ENCODE measurements at places on chromosomes 16 and 17. TPM values are rescaled to one million over a fixed set of nuclear protein-coding genes. Genes with fewer than 3 reads are reported as not detected.
A peak's percentile ranks its signal among the peaks of the same experiment; 100 is the strongest.

- H3K27me3 ChIP-seq, result peaks cover 12% of the 10 kb centered on the region
- no peaks in the 10 kb centered on the region for H3K4me1 ChIP-seq
- H3K36me3 ChIP-seq, result no peaks in the 10 kb centered on the region
These were observed 147.9 kb downstream of the MAF start for GRCh38 chr16:79452671-79453070.

MARCHF10 gene
- not detected for polyA plus RNA-seq

DNA sequence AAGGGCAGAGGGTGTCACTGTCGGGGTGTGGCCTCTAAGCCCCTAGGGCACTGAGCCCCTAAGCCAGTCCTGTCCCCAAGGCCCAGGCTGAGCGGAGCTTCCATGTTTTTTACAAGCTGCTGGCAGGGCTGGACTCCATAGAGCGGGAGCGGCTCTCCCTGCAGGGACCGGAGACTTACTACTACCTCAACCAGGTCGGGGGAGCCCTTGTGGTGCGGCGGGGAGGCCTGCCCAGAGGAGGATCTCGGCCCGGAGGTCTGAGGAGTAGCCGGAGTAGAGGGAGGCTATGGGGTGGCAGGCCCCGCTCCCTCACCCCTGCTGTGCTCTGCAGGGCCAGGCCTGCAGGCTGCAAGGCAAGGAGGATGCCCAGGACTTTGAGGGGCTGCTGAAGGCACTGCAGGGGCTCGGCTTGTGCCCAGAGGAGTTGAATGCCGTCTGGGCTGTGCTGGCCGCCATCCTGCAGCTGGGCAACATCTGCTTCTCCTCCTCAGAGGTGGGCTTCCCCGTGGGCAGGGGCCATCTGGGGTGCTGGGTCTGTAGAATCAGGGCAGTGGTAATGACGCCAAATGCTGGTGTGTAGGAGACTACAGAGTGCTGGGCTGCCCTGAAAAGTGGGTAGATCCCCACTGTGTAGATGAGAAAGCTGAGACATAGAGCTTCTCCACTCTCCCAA, 4.9 kb downstream of the MYO15B start:
- H3K36me3 ChIP-seq, result no peaks in the 10 kb centered on the region
- DNase-seq, result no peak
- peaks cover 38% of the 10 kb centered on the region for H3K27me3 ChIP-seq
- H3K4me3 ChIP-seq, result no peak overlapping the region
- peaks cover 29% of the 10 kb centered on the region for H3K4me1 ChIP-seq
- no peak overlapping the region for H3K27ac ChIP-seq

CHAD gene
- polyA plus RNA-seq, result 1.4 TPM

PIRT gene
- not detected for polyA plus RNA-seq

GRCh38 chr16:16127469-16128116, 95.7 kb downstream of the ABCC6 start:
- no peaks in the 10 kb centered on the region for H3K27me3 ChIP-seq
- no peaks in the 10 kb centered on the region for H3K4me1 ChIP-seq
- H3K36me3 ChIP-seq, result peaks cover 60% of the 10 kb centered on the region
- H3K27ac ChIP-seq, result no peak overlapping the region

TMC6 gene
- polyA plus RNA-seq, result 99.1 TPM

DNA sequence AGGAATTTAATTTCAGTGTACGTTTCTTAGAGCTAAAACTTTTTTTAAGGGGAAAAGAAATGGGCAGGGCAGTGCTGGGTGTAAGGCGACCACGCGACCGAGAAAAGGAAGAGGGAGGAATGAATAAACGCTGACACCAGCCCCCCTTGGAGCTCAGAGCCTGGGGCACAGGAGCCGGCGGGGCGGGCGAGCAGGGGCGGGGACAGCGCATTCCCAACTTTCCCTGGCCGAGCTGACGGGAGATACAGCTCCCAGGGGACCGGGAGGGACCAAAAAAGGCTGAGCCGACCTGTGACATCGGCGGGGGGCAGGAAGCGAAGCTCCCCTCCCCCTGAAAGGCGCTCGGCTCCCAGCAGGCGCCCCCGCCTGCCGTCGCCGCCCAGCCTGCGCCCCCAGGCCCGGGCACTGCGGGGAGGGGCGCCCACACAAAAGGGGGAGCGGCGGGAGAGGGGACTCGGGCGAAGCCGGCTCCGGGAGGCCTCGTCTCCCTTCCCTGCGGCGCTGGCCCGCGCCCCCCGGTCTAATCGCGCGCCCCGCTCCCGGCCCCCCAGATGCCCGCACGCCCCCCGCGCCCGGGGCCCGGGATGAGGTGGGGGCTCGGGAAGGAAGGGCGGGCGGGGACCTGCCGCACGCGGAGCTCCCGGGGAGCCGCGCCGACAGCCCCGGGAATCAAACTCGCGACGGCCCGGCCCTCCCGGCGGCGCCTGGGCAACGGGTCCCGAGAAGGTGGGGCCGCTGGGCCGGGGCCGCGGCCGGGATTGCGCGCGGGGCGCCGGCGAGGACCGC, 622 bp downstream of the CUEDC1 start:
- H3K4me1 ChIP-seq, result peaks cover 65% of the 10 kb centered on the region
- peaks cover 32% of the 10 kb centered on the region for H3K27me3 ChIP-seq
- H3K36me3 ChIP-seq, result no peaks in the 10 kb centered on the region
- H3K27ac ChIP-seq, result peak overlapping the region; percentile 15

DNA sequence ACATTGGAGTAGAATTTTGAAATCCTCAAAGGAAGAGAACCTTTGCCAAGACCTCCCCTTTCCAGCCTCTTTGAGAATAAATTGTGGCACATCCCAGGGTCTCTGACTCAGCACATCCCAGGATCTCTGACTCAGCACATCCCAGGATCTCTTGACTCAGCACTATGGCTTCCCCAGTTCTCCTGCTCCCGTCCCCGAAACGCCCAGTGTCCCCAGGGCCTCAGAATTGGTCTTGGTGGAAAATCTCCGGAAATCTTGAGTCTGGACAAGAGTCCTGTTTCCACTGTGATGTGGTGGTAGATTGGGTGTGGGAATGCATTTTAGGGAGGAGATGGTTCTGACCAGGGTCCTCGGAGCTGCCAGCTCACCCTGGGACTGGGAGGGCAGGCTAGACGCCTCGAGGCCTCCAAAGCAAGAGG, 19.2 kb downstream of the PLXDC1 start:
- peaks cover 1% of the 10 kb centered on the region for H3K27me3 ChIP-seq
- no peaks in the 10 kb centered on the region for H3K4me1 ChIP-seq
- H3K36me3 ChIP-seq, result no peaks in the 10 kb centered on the region
- H3K27ac ChIP-seq, result no peak overlapping the region

DNA sequence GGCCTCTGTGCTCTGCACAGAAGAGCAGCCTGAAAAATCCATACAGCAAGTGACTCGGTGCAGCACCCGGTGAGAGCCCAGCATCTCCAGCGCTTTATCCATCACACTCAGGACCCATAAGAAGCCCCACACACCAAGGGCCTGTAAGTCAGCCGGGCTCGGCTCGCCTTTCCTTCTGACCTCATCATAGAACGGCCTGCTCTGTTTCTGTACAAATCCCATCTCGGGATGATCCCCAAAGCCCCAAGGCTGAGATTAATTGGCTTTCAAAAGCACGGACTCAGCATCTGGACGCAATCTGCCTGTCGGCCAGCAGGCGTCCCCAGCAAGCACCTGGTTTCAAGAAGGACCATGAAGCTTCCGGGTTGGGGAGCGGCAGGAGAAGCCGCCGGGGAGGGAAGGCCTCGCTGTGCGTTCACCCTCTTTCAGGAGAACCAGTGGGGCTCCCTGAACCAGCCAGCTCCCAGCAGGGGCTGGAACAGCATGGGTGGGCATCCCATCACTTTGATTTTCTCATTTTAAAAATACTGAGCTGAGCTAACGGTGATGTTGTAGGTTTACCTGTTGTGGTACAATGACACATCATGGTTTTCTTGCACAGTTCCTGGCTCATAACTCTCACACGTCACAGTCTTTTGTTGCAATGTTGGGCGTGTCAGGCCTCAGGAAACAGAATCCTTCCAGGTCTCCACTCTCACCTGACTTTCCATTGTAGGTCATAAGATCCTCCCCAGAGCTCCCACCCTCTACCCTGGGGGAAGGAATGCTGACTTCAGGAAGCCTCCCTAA, 6.7 kb downstream of the CCDC57 start:
- peak overlapping the region; percentile 26 for H3K27ac ChIP-seq
- H3K4me3 ChIP-seq, result peak overlapping the region; percentile 33
- no peaks in the 10 kb centered on the region for H3K27me3 ChIP-seq
- no peaks in the 10 kb centered on the region for H3K36me3 ChIP-seq
- H3K4me1 ChIP-seq, result peaks cover 20% of the 10 kb centered on the region

- H3K27ac ChIP-seq, result no peak overlapping the region
- no peaks in the 10 kb centered on the region for H3K27me3 ChIP-seq
- DNase-seq, result no peak
- H3K4me1 ChIP-seq, result 0 out of 2 replicates have a peak, but pooled peaks cover 6% of the 10 kb centered on the region
- no peak overlapping the region for H3K4me3 ChIP-seq
These were observed 36.2 kb downstream of the ASPA start for GRCh38 chr17:3511852-3512504.

DNA sequence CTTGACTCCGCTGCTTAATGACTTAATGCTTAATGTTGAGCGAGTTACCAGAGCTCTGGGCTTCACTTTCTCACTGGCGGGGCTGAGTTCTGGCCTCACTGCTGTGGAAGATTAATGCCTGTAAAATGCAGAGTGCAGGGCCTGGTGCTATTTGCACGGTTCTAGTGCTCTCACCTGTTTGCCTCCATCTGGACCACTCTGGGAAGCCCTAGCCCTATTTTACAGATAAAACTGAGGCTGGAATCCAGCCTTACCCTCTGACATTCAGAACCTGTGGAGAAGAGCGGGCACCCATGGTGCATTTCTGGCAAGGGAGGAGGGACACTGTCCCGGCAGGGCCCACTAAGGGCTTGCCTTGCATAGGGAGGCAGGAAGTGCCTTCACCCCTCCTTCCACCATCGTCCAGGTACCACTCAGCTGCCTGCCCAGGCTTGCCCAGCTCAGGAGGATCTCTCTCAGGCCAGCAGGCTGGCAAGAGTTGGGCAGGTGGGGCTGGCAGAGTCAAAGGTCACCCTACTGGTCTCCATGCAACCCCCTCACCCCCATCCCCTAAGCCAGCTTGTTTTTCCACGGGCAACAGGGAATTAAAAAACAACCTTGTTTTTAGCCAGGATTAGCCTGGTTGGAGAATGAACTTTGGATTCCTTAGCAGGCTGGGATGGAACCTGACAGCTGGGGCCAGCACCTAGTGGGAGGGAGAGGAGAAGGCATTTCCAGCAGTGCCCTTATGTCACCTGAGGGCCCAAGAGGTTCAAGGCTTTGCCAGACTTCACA, 4.1 kb upstream of the UBALD1 start:
- DNase-seq, result peak; percentile 56
- H3K36me3 ChIP-seq, result no peaks in the 10 kb centered on the region
- H3K4me3 ChIP-seq, result peak overlapping the region; percentile 74
- peaks cover 69% of the 10 kb centered on the region for H3K4me1 ChIP-seq
- H3K27me3 ChIP-seq, result no peaks in the 10 kb centered on the region
- H3K27ac ChIP-seq, result peak overlapping the region; percentile 98

GRCh38 chr17:3157218-3157617, 29.9 kb upstream of the OR1G1 start:
- H3K27ac ChIP-seq, result no peak overlapping the region
- peaks cover 16% of the 10 kb centered on the region for H3K27me3 ChIP-seq
- H3K4me1 ChIP-seq, result no peaks in the 10 kb centered on the region
- no peaks in the 10 kb centered on the region for H3K36me3 ChIP-seq
- no peak overlapping the region for H3K4me3 ChIP-seq

CBX2 gene
- polyA plus RNA-seq, result 40.2 TPM

TUFM gene
- 189 TPM for polyA plus RNA-seq

KRTAP3-2 gene
- not detected for polyA plus RNA-seq

- H3K4me1 ChIP-seq, result peaks cover 56% of the 10 kb centered on the region
- no peak for DNase-seq
- H3K27me3 ChIP-seq, result no peaks in the 10 kb centered on the region
- peak overlapping the region; percentile 47 for H3K27ac ChIP-seq
These were observed 2.4 kb downstream of the SLC25A35 start for GRCh38 chr17:8292639-8293395.

DNA sequence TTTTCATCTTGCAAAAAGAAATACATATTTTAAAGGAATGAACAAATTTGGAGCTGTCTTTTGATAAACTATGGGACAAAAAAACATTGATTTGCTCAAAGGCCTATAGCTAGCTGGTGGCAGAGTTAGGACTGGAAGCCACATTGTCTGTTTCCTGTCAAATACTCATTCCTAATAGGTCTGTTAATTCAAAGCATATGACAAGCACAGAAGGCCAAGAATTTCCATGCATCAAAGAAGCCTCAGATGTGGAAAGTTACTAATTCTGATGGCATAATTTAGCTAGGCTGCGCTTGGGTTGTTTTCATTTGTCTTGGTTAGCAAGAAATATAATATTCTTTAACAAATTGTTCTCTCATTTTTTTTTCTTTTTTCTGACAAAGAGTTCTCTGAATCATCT, 98.0 kb downstream of the CDK5R1 start:
- no peaks in the 10 kb centered on the region for H3K27me3 ChIP-seq
- DNase-seq, result no peak
- H3K4me3 ChIP-seq, result no peak overlapping the region
- no peaks in the 10 kb centered on the region for H3K36me3 ChIP-seq
- H3K27ac ChIP-seq, result no peak overlapping the region
- no peaks in the 10 kb centered on the region for H3K4me1 ChIP-seq

DNA sequence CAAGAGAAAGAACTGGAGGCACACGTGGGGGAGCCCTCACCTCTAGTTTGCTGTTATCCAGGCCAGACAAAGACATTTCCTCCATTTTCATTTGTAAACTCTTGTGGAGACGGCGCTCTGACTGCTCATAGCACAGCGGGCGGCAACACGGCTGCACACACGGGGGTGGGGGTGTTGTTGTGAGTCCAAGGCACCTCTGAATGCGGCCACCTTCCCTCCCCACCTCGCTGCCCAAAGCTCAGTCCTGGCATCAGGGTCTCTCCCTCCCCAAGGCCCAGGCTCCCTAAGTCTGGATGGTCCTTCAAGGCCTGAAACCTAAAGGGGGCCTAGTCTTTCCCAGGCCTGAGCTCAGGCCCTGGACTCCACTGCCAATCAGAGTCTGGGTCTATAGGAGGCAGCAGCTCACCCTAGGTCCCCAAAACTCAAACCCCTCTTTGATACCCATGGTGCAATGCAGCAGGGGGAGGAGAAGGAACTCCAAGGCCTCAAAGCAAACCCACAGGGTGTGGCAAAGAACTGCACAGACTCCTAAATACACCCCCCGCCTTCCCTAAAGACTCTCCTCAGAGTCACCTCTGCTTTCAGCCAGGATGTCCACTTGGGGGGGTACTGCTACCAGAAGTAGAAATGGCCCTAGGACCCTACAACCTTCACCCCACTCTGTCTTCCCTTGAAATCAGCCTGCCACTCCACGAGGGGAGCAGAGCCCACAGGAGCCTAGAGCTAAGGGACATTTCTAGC, 1.5 kb downstream of the ATXN7L3 start:
- H3K27me3 ChIP-seq, result no peaks in the 10 kb centered on the region
- H3K36me3 ChIP-seq, result peaks cover 42% of the 10 kb centered on the region
- H3K27ac ChIP-seq, result peak overlapping the region; percentile 77
- peak overlapping the region; percentile 91 for H3K4me3 ChIP-seq

APOBR gene
- polyA plus RNA-seq, result 0.03 TPM

DNA sequence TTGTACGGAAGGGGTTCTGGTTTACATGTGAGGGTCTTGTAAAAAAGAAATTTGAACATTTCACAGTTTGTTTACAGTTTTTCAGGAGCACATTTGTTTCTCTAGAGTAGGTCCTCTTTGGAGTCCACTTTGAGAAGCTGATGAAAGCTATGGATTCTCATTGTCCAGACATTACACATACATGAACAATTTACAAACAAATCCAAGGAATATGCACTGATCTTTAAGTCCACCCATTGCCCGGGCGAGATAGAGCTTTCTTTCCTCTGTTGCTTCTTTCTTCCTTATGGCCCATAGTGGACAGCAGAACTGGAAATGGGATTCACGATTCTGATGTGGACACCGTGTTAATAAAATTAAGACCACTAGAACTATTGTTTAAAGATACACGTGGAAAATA, 1.9 kb downstream of the DCAF7 start:
- H3K4me3 ChIP-seq, result peak overlapping the region; percentile 95
- H3K36me3 ChIP-seq, result no peaks in the 10 kb centered on the region
- H3K27me3 ChIP-seq, result no peaks in the 10 kb centered on the region
- peak overlapping the region; percentile 92 for H3K27ac ChIP-seq
- no peak for DNase-seq
- peaks cover 39% of the 10 kb centered on the region for H3K4me1 ChIP-seq
